RPMI7951 (cell line): ENCODE measurements at places on chromosomes 6 and 20.

DNA sequence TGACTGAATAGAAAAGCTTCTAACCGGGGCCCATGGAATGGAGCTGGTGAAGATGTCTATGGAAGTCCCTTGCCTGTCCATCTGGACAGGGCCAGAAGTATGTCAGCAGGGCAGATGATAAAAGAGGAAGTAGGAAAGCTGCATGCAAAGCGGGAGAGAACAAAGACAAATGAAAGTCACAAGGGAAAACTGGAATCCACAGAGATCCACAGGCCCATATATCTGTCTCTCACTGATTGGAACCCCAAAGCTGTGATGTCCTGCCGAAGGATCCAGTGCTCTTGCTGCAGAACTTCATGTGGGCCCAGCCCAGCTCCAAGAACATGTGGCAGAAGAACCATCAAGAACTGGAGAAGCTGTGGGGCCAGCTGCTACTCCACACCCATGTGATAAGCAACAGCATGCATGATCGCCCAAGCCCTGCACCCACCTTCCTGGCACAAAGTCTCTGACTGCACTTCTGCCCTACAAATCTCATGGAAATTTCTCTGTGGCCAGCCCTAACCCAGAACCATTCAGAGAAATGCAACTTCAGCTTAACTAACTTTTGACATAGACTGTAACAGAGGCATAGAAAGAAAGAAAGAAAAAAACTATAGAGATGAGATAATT lies 716.0 kb downstream of the KIF16B start:
- no peak for DNase-seq

DNA sequence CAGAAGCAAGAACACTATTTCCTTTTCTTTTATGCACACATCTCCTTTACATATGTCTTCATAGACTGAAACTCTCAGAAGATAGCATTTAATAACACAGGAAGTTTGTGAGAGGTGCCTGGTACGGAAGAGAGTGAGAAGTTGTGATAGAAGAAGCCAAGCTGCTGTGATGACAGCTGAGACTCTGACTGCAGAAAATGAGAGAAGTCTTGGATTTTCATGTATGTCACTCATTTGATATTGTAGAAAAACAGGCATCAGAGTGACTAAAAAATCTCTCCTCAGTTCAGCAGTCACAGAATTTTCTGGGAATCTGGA lies 154.9 kb upstream of the BMP2 start:
- no peak for DNase-seq

- DNase-seq: no peak
Observed at GRCh38 chr6:76992553-76992952, 470.7 kb downstream of the HTR1B start.

- no peak for DNase-seq
Observed at GRCh38 chr20:14925300-14925699, 587.9 kb upstream of the FLRT3 start.

DNA sequence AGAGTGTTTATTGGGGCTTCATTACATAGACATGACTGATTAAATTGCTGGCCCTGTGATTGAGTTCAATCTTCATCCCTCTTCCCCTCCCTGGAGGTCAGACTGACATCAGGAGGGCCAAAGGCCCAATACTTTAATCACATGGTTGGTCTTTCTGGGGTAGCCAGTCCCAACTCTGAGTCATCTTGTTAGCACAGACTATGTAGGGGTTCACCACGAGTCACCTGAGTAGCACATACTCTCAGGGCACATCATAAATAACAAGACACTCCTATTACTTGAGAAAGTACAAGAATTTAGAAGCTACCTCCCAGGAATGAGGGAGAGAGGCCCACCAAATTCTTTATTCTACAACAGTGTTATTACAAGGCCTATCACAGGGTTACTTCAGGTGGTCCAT lies 11.3 kb downstream of the GINS1 start:
- DNase-seq: no peak

GRCh38 chr6:38625217-38625616 lies 14.5 kb downstream of the BTBD9 start:
- DNase-seq: no peak

DNA sequence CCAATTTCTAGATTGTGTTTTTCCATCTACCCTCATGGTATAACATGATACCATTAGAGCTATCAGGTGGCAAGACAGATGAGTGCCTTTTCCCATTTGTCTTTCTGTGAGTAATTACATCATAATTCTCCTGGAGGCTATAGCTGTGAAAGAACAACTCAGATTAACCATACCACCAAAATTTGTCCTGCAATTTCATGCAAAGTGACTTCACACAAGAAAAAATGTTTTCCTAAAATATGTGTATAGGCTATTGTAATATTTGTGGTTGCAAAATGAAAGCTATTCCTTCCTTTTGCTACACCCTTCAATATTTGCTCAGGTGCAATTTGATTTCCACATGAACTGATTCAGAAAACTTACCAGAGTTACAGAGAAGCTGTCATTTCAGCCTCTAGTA lies 547.7 kb upstream of the ID4 start:
- no peak for DNase-seq

- no peak for DNase-seq
Observed at GRCh38 chr20:16955971-16956370, 207.8 kb downstream of the OTOR start.

GRCh38 chr20:19540392-19540791 lies 217.7 kb upstream of the RIN2 start:
- no peak for DNase-seq

GRCh38 chr6:121335087-121336008 lies 1.1 kb upstream of the TBC1D32 start:
- peak; percentile 19 for DNase-seq

DNA sequence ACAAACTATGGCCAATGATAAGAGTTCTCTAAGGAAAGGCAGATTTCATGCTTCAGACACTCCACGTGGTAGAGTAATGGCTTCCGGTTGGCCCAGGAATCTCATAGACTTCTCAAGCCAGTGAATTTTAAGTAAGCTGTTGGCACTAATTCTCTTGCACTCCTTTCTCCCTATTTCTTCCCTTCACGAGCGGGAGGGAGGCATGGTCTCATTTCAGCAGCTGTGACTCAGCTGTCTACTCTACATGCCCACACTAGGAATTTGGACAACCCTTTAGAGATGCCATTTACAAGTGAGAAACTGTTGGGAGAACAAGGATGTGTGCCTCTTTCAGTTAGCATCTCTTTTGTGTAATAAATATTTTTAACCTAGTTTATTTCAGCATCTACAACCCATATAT lies 107.7 kb downstream of the PTPRK start:
- peak; percentile 58 for DNase-seq
